CD8-positive, alpha-beta T cell (primary cell): ENCODE measurements at places on chromosomes 16 and 17.

- no peak for DNase-seq
Measured at GRCh38 chr16:55154956-55155355, 169.0 kb upstream of the IRX6 start.

GRCh38 chr16:16033208-16033717, 83.8 kb downstream of the ABCC1 start:
- DNase-seq = no peak

GRCh38 chr16:88442727-88443576, 10.1 kb upstream of the ZFPM1 start:
- peak; percentile 72 for DNase-seq

GRCh38 chr17:57234061-57234738, 22.1 kb upstream of the MSI2 start:
- DNase-seq = no peak

DNA sequence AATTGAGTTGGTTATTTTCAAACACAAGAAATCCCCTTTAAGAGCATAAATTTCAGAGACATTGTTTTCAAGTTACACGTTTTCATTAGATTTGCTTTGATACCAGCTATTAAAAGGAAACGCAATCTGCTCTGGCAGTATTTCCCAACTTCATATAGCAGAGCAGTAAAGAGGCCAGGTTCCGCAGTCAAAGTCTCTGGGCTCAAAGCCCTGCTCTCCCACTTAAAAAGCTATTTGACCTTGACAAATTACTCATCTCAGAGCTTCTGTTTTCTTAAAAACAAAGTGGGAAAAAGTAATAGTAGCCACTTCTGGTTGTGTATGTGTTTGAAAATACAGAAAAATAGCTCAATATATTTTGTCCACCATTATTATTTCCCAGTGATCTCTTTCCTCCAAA, 89.7 kb upstream of the CDYL2 start:
- DNase-seq = no peak
